ENCODE measurements at places on chromosomes 5 and 9.

DNA sequence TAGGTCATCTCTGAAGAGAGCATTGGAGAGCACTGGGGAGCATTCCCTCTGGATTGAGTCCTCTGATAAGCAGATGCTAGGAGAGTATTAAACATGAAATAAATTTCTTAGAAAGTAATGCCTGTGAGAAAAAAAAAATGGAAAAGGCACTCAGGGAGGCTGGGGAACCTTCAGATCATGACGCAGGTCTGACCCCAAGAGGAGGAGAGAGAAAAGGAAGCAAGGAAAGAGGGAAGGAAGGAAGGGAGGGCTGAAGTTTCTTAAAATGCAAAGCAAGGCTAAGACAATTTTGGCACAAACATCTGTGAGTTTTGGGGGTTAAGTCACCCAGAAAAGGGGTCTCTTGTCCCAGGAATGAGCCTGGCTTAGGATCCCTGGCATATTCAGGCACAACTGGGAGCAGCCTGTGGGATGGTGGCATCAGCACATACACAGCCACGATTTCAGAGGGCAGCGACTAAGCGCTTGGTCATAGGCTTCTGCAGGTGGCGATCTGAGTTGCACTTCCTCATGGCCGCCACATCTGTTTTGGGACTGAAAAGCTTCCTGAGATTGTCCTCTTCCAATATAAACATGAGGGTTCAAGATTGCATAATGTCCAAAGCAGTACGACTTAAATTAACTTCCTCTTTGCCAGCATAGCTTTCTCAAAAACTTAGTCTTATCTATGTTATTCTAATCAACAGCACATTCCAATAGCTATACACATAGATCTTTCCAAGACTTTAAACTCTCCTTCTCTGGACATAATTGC lies 692.7 kb downstream of the DNAH5 start:
- DNase-seq = no peak

DNA sequence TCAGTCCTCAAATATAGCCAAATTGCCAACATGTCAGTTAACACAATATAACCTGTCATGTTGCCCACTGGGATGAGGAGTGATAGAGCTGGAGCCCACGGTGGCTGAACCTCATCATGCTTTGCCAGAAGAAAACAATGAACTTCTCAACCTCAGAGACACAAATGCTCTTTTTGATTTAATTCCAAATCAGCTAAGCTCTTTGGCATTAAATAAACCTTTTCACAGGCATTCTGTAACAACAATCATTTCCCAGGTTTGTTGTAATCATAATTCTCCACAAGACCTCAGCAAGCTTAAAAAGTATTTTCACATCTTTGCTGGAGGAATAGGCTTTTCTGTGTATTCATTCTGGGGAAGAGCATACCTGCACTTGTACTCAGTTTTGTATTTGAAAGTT lies 830.9 kb downstream of the MAT2B start:
- no peak for DNase-seq

DNA sequence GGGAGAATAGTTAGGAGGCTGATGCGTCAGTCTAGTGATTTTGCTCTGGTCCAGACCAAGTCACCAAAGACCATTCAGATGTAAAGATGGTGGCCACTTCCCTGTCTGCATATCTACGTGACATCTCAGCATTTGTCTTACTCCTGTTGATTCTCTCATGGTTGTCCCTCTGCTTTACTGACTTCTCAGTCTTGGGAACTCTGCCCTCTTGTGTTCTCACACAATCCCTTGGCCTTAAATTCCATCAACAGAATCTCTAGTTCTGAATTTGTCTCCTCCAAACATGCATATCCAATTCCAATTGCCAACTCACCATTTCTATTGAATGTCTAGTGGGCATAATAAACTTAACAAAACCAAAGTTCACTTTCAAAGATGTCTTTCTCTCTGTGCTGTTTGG lies 147.8 kb downstream of the SLC24A2 start:
- DNase-seq = no peak

DNA sequence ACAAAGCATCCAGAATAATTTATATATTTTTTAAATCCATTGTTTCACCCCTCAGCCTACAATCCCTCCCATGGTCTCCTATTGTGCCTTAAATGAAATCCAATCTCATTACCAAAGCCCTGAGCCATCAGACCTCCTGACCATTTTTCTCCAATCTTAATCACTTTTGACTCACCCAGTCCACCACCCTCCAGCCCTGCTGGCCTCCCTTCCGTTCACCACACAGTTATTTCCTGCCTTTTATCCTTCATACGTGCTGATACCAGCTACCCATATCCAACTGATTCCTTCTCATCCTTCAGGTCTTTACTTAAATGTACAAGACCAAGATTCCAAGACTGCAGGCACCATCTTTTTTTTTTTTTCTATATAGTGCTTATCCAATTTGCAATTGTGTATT lies 1026.7 kb upstream of the DMAC1 start:
- DNase-seq = no peak

DNA sequence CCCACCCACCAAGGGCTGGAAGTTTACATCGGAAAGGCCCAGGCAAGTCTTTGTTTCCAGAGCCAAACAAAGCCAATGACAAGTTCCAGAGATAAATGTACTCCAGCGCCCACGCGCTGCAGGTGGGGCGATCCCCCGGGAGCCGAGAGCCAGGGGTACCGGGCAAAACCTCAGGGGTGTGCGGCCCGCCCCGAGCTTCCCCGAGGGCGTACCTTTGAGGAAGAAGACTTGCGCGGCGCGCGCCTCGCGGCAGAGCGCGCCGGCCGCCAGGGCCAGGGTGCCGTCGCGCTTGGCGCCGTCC lies 671 bp downstream of the DUSP1 start:
- no peak for DNase-seq

GRCh38 chr9:27157736-27158135 lies 48.7 kb downstream of the TEK start:
- no peak for DNase-seq

DNA sequence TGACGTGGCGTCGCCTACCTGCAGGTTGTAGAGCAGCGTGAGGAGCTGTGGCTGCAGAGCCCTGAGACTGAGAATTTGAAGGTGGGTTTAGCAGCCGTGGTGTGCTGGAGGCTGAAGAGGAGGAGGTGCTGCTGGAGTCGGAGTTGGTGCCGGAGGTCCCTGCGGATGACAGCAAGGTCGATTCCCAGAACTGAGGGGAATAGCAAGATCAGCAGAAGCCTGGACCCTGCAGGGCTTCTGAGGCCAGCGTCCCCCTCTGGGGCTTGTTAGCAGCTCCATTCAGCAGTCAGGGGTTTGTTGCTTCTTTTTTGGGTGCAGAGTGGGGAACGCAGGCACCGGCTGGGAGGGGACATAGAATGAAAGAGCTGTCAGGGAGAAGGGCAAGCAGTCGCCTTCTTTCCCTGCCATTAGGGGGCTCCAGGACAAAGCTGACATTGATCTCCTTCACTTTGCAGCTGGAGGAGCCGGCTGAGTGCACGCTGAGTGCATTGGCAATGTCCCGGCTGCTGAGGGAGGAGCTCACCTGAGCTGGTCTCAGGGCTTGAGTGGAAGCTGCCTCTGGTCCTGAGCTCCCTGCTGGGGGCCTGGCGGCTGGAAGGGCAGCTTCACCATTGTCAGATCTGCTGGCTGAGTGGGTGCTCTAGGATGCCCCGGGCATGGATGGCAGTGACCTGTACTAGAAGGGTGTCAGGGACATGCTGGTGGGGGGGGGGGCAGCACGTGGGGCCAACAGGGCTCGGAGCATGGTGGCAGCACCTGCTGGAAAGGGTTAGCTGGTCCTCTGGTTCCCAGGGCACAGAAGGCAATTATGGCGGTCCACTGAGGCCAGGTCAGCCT lies 20.8 kb downstream of the OBP2B start:
- DNase-seq = no peak

- DNase-seq = no peak
Observed at GRCh38 chr5:32780508-32780919, 69.4 kb downstream of the NPR3 start.

DNA sequence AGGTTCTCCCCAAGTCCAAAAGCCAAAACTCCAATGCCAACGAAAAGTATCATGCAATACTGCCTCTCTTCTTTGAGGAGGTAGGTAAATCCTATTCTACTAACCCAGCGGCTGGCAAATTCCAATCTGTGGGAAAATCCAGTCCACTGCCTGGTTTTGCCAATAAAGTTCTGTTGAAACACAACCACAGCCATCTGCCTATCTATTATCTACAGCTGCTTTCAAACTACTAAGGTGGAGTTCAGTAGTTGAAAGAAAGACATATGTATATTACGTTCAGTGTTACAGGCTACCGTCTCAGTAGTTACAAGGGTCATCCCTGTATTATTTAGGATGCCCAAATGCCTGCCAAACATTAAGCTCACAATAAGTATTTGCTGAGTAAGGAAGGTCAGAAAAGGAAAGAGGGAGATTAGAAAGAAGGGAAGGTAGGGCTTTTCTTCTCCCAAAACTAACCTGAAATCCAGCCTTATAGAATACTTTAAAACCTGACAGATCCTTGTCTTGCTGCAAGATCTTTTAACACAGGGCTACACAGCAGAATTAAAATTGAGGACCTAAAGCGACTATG lies 16.2 kb downstream of the ARL15 start:
- no peak for DNase-seq

DNA sequence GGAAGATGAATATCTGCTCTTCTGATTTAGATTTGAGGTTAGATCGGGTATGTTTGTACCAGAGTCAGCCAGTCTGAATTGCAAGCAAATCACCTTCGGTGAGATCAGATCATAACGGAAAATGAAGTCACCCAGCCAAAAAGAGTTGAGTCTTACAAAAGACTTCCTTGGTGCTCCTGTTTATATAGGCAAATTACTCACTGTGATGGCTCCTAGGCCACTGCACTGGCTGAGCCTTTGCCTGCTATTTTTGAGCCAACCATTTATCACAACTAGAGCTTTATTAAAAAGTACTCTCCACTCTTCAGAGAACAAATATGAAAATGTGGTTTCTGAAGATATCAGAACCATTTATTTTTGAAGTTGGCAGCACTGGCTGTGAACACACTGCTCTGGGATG lies 277.7 kb upstream of the PCSK5 start:
- no peak for DNase-seq

GRCh38 chr9:7075154-7075553 lies 317.4 kb downstream of the KDM4C start:
- no peak for DNase-seq

DNA sequence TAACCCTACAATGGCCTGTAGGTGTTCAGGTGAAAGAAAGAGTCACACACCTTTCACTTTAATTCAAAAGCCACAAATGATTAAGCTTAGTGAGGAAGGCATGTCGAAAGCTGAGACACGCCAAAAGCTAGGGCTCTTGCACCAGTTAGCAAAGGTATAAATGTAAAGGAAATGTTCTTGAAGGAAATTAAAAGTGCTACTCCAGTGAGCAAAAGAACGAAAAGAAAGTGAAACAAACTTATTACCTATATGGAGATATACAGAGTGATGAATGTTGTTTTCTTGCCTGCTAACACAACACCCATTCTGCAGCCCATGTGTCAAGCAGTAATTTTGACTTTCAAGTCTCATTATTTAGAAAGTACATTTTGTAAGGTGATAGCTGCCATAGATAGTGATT lies 254.2 kb upstream of the SLC24A2 start:
- no peak for DNase-seq

DNA sequence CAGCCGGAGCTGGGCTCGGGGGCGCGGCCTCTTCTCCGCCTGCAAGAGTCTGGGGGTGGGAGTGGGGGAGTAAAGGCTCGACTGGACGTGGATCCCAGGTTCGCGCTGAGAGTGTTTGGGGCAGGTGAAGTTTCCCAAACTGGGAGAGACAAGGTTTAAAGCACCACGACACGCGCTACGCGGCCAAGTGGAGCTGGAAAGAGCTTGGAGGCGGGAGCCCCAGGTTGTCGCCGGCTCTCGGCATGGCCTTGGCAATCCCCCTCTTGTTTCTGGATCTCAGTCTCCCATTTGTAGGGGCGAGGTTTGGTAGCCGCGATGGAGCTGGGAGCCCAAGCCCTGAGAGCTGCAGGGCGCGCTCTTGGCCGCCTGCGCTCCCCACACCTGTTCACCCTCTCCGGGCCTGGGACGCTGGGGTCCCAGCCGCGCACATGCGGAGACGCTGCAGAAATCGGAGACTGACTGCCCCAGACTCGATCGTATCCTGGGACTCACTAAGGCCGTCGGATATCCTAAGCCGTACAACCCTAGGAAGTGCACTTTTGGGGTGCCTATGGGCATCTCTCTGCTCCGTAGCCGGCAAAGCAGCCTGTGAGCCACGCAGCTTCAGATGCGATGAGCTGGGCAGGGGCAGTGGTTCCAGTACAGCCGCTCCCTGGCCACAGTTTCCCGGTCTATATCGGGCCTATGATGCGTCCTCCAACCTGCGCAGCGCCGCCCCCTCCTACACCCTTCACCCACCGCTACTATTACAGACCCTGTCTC lies 937 bp downstream of the TMOD1 start:
- DNase-seq = no peak

GRCh38 chr9:21075484-21075883 lies 2.3 kb downstream of the IFNB1 start:
- no peak for DNase-seq

DNA sequence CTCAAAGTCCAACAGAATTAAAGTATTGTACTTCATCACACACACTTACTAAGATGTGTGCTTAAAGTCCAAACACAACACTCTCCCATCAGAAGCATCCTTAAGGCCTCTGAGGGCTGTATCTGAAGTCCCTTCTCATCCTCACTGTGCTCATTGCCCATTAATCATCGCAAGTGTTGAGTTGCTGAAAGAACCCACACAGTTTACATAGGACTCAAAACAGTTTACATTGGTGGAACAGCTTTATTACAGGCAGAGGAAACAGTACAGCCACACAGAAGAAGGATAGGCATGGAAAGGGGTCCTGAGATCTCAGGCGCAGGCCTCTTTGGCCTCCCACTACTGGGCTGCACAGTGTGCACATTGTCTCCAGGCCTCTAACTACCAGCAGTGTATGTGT lies 113.4 kb downstream of the CMYA5 start:
- no peak for DNase-seq

GRCh38 chr9:94675008-94675881 lies 35.9 kb upstream of the FBP1 start:
- DNase-seq = peak; percentile 66

- no peak for DNase-seq
Observed at GRCh38 chr5:170510559-170510958, 6.7 kb downstream of the KCNIP1 start.

GRCh38 chr5:126849101-126849678 lies 72.3 kb downstream of the LMNB1 start:
- no peak for DNase-seq

- no peak for DNase-seq
Observed at GRCh38 chr9:13100914-13101572, 178.4 kb downstream of the MPDZ start.

DNA sequence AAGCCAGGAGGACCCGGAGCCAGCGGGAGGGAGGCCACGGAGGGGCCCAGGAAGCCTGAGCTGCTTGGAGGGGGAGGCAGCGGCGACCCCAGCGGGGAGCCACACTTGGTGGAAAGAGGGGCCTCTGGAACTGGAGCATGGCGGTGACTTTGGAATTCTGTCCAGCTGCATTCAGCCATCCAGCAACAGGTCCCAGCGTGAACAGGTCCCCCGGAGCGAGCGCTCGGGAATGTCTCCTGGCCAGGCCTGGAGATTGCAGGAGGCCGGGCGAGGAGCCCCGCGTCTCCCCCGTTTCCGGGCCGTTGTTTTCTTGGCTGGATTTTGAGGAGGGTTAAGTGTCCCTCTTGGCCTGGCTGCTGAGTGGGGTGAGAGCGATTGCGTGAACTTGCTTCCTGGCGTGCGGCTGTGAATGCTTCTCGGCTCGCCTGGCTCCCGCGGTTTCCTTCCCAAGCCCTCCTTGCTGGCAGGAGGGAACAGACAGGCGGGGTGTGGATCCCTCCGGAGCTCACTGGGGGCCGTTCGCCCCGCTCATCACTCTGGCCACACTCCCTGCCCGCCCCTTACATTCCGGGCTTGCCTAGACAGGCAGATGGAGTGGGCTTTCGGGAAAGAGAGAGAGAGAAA lies 125.3 kb upstream of the IRX4 start:
- no peak for DNase-seq

All from fibroblast of skin of left biceps (primary cell).